ENCODE measurements at places on chromosomes 13 and 19. TPM values are rescaled to one million over a fixed set of nuclear protein-coding genes. Genes with fewer than 3 reads are reported as not detected.
A peak's percentile ranks its signal among the peaks of the same experiment; 100 is the strongest.

GRCh38 chr19:19170053-19170872, at the start of gene MEF2B:
Gene MEF2B, minus strand, starts transcription at chr19:19170263. Its CDS starts 19,528 bp downstream, at chr19:19150735.
- H3K36me3 ChIP-seq: no peaks in the 10 kb centered on the region
- H3K27me3 ChIP-seq: no peaks in the 10 kb centered on the region
- H3K4me1 ChIP-seq: peaks cover 10% of the 10 kb centered on the region
- DNase-seq: peak; percentile 89

DNA sequence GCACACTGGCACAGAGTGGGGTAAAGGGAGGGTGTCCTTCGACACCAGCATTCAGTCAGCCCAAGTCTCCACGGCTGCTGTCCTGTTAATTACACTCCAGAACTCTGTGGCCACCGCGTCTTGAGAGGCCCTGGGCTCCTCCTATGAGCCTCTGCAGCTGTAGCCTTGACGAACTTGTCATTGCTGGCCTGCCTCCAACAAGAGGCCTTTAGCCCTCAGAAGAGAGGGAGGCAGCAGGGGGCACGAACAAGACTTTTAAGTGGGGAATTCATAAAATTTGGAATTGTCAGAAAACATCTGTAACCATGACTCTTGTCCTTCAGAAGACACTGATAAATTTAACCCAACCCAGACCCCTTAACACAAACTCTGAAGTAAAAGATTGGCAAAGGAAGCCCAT, 241.9 kb downstream of the UQCRFS1 start:
- H3K36me3 ChIP-seq: no peaks in the 10 kb centered on the region
- DNase-seq: peak; percentile 81
- H3K4me3 ChIP-seq: no peak overlapping the region
- no peak overlapping the region for H3K27ac ChIP-seq

GRCh38 chr13:26660766-26661165, 99.8 kb downstream of the GPR12 start:
- no peaks in the 10 kb centered on the region for H3K27me3 ChIP-seq
- DNase-seq: no peak
- H3K4me3 ChIP-seq: no peak overlapping the region
- no peaks in the 10 kb centered on the region for H3K36me3 ChIP-seq

GRCh38 chr13:73286942-73287620, 228.3 kb downstream of the KLF5 start:
- no peak overlapping the region for H3K27ac ChIP-seq
- H3K36me3 ChIP-seq: no peaks in the 10 kb centered on the region
- H3K27me3 ChIP-seq: no peaks in the 10 kb centered on the region
- H3K4me3 ChIP-seq: no peak overlapping the region
- DNase-seq: no peak

DNA sequence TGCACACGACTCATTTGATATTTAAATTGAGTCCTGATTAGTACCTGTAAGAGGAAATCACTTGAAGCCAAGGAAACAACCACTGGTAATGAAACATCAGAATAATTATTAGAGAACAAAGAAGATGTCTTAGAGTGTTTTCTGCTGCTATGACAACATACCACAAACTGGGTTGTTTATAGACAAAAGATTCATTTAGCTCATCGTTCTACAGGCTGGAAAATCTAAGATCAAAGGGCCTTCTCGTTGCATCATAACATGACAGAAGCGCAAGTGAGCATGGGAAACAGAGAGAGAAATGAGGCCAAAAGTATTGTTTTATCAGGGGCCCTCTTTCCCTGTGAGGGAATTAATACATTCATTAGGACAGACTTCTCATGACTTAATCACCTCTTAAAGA, 1024.0 kb upstream of the PCDH9 start:
- H3K27me3 ChIP-seq: no peaks in the 10 kb centered on the region
- H3K4me1 ChIP-seq: no peaks in the 10 kb centered on the region
- no peaks in the 10 kb centered on the region for H3K36me3 ChIP-seq
- H3K27ac ChIP-seq: no peak overlapping the region
- no peak overlapping the region for H3K4me3 ChIP-seq
- DNase-seq: no peak

DNA sequence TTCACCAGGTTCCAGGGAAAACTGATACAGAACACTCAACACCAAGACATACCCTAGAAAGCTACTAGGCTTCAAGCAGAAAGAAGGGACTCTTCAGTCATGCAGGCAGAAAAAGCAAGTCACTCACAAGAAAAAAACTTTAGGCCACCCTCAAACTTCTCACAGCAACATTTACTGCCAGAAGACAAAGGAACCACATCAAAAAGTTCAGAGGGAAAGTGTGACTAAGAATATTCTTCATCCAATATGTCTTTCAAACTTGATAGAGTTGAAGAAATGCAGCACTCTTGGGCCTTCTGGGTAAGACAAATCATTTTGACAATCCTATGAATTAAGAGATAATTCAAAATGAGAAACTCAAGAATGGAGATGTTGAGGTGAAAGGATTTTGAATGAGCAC, 7.7 kb downstream of the DZIP1 start:
- no peaks in the 10 kb centered on the region for H3K36me3 ChIP-seq
- no peaks in the 10 kb centered on the region for H3K27me3 ChIP-seq
- DNase-seq: no peak
- no peak overlapping the region for H3K27ac ChIP-seq
- H3K4me1 ChIP-seq: no peaks in the 10 kb centered on the region

DNA sequence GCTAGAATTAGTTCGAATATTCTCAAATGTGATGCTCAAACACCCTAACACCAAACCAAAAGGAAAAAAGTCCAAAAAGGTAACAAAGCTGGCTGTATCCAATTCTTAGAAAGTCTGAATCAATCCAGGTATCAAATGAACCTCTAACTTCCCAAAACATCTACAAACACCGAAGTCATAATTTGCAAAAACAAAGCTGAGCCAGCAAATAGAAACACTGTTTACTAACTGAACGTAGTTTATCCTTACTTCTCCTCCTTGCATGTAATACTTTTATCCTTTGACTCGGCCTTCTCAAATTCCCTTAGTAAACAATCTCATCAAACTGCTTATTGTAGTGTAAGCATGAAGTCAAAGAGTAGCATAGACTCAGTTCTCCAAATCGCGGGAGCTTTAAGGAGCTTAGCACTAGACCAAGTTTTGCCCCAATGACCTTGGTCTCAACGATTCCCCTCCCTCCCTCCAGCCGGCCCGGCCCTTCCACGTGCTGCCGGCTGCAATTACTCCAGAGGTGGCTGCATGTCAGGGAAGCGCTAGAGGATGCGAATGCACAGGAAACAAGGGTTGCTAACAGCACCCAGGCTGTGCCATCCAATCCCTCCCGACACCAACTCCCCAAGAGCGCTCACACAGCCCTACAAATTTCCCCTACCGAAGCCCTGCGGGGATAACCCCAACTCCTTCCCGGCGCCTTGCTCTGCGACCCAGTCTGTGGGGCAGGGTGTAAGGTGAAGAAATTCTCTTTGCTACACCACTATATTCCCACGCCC, 693 bp downstream of the XPO4 start:
- no peaks in the 10 kb centered on the region for H3K4me1 ChIP-seq
- H3K4me3 ChIP-seq: peak overlapping the region; percentile 96
- peak overlapping the region; percentile 97 for H3K27ac ChIP-seq
- H3K36me3 ChIP-seq: no peaks in the 10 kb centered on the region

DNA sequence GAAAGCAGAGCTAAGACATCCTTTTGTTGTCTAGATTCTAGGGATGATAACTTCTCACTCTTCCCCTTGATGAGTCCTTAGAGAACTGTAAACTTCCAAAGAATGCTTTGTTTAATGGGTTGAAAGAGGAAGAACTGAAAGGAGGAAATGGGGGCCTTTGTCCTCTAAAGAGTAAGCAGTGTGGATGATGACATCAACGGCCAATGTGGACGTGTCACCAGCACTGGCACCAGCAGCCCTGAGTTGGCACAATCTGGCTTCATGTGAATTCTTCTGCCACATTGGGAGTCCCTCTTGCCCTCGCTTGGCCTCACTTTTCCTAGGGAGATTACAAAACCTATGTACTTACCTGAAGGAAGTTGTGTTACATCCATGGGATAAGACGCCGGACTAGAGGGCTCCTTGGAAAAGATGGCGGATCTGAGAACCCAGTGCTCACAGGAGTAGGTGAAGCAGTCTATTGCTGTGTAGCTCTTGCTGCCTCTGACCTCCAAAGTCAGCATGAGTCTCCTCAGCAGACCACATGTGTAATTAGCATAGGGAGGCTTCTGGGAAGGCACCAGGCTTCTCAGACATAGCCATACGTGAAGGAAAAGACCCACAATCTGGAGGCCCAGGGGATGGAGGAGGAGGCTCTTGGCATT, 62.8 kb downstream of the RGCC start:
- H3K27ac ChIP-seq: no peak overlapping the region
- H3K27me3 ChIP-seq: no peaks in the 10 kb centered on the region
- H3K4me1 ChIP-seq: no peaks in the 10 kb centered on the region
- no peak for DNase-seq
- no peaks in the 10 kb centered on the region for H3K36me3 ChIP-seq

- H3K27ac ChIP-seq: no peak overlapping the region
- no peaks in the 10 kb centered on the region for H3K27me3 ChIP-seq
- no peaks in the 10 kb centered on the region for H3K4me1 ChIP-seq
- no peak overlapping the region for H3K4me3 ChIP-seq
- DNase-seq: no peak
These were observed 11.6 kb downstream of the KLK4 start for GRCh38 chr19:50899569-50899968.

GRCh38 chr19:41445575-41445974, 2.6 kb downstream of the ERICH4 start:
- no peak for DNase-seq
- H3K27ac ChIP-seq: no peak overlapping the region
- H3K4me1 ChIP-seq: no peaks in the 10 kb centered on the region
- no peak overlapping the region for H3K4me3 ChIP-seq
- H3K27me3 ChIP-seq: no peaks in the 10 kb centered on the region
- no peaks in the 10 kb centered on the region for H3K36me3 ChIP-seq

- H3K4me1 ChIP-seq: peaks cover 36% of the 10 kb centered on the region
- peak; percentile 100 for DNase-seq
- H3K27ac ChIP-seq: peak within 1 kb of the TSS; percentile 98
- H3K36me3 ChIP-seq: no peaks in the 10 kb centered on the region
These were observed at the start of gene NECTIN2 for GRCh38 chr19:44845612-44846454. Gene NECTIN2, plus strand, starts transcription at chr19:44846297. Its CDS starts 229 bp downstream, at chr19:44846526.

DNA sequence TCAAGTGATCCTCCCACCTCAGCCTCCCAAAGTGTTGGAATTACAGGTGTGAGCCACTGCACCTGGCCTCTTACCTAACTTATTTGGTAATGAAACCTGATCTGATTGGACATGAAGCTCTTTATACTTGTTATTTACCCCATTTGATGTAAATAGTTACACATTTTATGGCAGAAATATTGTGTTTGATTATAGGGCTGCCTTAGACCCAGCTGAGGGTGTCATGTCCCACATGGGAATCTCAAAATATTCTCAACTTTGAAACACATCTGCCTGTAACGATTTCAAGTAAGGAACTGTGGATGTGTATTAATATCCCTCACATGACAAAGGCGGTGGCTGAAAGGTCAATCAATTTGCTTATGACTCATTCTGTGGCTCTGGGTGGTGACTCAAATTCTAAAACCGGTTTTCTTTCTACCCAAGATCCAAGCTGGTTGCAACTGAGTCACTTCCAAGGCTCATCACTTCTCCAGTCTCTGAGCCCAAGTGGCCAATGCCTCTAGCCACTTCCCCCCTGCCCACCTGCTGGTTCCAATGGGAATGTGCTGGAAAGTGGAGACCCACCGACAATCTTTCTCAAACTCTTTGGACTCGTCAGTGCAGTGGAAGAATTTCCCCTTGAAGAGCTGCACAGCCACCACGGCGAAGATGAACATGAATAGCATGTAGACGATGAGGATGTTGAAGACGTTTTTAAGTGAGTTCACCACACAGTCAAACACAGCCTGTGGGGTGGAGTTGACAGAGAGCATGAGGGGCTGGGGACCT, 110.9 kb downstream of the IER2 start:
- no peaks in the 10 kb centered on the region for H3K27me3 ChIP-seq
- no peak overlapping the region for H3K4me3 ChIP-seq
- no peaks in the 10 kb centered on the region for H3K4me1 ChIP-seq
- peak; percentile 46 for DNase-seq
- H3K27ac ChIP-seq: no peak overlapping the region
- H3K36me3 ChIP-seq: no peaks in the 10 kb centered on the region

- H3K27ac ChIP-seq: peak overlapping the region; percentile 20
- no peaks in the 10 kb centered on the region for H3K27me3 ChIP-seq
- H3K4me1 ChIP-seq: peaks cover 32% of the 10 kb centered on the region
- H3K4me3 ChIP-seq: no peak overlapping the region
- no peak for DNase-seq
These were observed 1.5 kb upstream of the ARGLU1 start for GRCh38 chr13:106569233-106570095.

- DNase-seq: no peak
- no peak overlapping the region for H3K4me3 ChIP-seq
- H3K27me3 ChIP-seq: no peaks in the 10 kb centered on the region
These were observed 11.8 kb upstream of the PRR20A start for GRCh38 chr13:57128909-57129308.

GRCh38 chr19:825897-826644, 1.6 kb upstream of the AZU1 start:
- DNase-seq: no peak
- H3K27ac ChIP-seq: no peak overlapping the region
- H3K27me3 ChIP-seq: peaks cover 27% of the 10 kb centered on the region
- H3K4me3 ChIP-seq: no peak overlapping the region

DNA sequence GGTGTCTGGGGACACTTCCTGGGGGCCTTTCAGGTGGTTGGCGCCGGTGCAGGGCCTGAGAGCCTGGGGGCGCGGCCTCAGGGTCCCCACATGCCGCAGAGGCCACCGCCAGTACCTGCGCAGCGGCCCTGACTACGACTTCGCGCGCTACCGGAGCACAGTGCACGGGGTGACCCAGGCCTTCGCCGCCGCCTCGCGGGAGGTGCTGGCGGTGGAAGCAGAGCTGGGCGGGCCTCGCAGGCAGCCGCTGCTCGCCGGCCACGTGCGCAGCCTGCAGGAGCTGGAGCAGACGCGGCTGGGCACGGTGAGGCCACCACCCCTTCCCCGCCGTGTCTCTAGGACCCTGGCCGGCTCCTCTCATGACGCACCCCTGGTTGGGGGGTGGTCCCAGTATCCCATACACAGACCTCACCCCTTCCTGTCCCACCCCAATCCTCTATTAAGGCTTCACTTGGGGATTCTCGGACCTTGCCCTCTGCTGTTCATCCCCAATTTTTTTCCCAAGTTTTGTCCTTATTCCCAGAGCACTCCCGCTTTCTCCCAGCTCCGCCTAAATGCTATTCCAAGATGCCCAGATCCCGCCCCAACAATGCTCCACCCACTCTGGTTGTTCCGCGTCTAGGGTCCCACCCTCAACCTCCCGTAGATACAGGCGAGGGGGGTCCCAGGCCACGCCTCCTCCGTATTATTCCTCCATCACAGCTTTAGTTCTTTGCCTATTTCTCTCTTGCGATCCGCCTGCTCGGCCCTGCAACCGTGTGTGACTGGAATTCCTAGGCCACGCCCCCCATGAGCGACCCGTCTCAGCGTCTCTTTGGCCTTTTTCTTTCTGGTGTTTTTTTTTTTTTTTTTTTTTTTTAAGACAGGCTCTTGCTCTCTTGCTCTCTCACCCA, 1.0 kb downstream of the REX1BD start:
- peak overlapping the region; percentile 67 for H3K4me3 ChIP-seq
- H3K36me3 ChIP-seq: peaks cover 4% of the 10 kb centered on the region
- H3K27ac ChIP-seq: peak overlapping the region; percentile 92

ASF1B gene
- 0.48 TPM for total RNA-seq

ZNF45 gene
- total RNA-seq: 18.7 TPM

C13orf46 gene
- total RNA-seq: not detected

SULT2A1 gene
- 329 TPM for total RNA-seq

IGLON5 gene
- 2.3 TPM for total RNA-seq

HSPB6 gene
- total RNA-seq: 300 TPM

C2CD4C gene
- total RNA-seq: 1.4 TPM

INAFM1 gene
- total RNA-seq: 76.7 TPM

VSTM2B gene
- total RNA-seq: not detected

CDX2 gene
- total RNA-seq: not detected

SPACA4 gene
- not detected for total RNA-seq

FAM124A gene
- 3.3 TPM for total RNA-seq

All from adrenal gland (tissue), 19 donors.